ENCODE measurements at places on chromosomes 16 and 17.

GRCh38 chr16:17377360-17378324, 93.1 kb downstream of the XYLT1 start:
- DNase-seq = peak; percentile 57

- DNase-seq = no peak
Observed at GRCh38 chr17:21072745-21073197, 30.0 kb upstream of the USP22 start.

DNA sequence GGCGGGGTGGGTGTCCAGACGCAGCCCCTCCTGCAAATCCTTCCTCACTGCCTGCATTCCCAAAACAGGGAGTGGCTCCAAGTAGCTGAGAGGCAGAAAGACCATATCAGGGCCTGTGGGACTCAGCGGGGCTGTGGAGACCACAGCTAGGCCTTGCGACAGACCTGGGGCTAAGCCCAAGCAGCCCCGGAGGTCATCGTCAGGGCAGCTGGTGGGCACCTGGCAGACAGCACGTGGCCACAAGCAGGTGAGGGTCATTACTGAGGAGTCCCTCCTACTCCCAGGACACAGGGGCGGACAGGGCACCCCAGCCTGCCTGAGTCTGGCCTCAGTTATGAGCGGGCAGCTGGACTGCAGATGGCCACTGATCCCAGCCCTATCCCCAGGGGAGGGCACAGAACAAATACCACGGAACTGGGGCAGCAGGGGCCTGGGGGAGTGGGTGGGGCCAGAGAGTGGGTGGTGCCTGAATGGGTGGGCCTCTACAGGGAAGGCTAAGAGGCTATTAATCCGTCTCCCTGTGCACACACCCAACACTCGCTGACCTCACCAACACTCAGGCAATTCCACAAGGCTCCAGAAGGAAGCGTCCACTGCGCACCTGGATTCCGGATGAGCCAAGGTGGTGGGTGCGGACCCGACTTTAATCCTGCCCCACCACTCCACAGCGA, 8.5 kb downstream of the HS3ST6 start:
- no peak for DNase-seq

DNA sequence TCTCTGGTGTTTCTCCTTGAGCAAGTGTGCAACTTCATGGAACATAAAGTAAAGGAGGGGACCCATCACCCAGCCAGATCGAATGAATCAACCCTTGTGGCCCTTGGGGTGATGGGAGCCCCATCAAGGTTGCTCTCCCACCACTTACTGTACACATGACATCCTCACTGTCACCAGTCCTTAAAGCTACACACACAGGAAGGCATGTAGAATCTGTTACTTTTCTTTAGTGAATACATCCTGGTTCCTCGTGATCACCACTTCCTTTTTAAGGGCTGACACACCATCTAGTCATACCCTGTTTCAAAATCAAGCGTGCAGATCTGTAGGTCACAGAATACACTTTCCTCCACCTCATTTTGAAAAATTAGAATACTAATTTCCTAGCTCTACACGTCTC, 22.6 kb upstream of the MPHOSPH6 start:
- peak; percentile 77 for DNase-seq

DNA sequence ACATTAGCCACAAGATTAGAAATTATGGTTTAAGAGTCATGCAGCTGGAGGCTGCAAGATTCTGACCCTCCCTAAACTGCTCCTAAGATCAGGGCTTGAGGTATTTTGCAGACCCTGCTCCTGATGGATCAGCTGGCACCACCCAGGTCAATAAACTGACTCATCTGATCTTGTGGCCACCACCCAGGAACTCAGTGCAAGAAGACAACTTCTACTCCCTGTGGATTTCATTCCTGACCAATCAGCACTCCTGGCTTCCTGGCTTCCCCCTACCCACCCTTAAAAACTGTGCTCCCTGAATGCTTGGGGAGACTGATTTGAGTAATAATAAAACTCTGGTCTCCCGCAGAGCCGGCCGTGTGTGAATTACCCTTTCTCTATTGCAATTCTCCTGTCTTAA, 25.0 kb upstream of the MILR1 start:
- no peak for DNase-seq

DNA sequence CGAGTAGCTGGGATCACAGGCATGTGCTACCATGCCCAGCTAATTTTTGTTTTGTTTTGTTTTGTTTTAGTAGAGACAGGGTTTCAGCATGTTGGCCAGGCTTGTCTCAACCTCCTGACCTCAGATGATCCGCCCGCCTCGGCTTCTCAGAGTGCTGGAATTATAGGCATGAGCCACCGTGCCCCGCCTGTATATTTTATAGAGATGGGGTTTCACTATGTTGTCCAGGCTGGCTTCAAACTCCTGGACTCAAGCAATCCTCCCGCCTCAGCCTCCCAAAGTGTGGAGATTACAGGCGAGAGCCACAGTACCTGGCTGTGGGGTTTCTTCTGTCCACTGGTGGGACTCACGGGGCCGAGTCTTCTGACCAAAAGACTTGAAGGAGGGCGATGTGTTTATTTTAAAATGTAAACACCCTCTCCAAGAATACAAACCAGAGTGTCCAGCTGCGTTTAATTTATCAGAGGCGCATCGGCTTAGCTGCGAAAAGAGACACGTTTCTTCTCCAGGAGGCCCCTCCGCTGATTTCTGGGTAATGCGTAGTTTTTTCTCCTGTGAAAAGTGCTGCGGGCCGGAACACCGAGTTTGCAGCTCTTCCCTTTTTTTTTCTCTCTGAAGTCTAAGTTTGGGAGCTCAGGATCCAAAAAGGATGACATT, 86.9 kb upstream of the CIBAR2 start:
- no peak for DNase-seq

- no peak for DNase-seq
Observed at GRCh38 chr16:89367538-89367915, 122.8 kb downstream of the ANKRD11 start.

DNA sequence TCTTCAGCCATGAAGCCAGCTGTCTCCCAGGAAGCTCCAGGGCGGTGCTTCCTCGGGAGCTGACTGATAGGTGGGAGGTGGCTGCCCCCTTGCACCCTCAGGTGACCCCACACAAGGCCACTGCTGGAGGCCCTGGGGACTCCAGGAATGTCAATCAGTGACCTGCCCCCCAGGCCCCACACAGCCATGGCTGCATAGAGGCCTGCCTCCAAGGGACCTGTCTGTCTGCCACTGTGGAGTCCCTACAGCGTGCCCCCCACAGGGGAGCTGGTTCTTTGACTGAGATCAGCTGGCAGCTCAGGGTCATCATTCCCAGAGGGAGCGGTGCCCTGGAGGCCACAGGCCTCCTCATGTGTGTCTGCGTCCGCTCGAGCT, 14.1 kb downstream of the STH start:
- DNase-seq = no peak

GRCh38 chr16:83954577-83955016, 1.6 kb downstream of the OSGIN1 start:
- DNase-seq = peak; percentile 25

DNA sequence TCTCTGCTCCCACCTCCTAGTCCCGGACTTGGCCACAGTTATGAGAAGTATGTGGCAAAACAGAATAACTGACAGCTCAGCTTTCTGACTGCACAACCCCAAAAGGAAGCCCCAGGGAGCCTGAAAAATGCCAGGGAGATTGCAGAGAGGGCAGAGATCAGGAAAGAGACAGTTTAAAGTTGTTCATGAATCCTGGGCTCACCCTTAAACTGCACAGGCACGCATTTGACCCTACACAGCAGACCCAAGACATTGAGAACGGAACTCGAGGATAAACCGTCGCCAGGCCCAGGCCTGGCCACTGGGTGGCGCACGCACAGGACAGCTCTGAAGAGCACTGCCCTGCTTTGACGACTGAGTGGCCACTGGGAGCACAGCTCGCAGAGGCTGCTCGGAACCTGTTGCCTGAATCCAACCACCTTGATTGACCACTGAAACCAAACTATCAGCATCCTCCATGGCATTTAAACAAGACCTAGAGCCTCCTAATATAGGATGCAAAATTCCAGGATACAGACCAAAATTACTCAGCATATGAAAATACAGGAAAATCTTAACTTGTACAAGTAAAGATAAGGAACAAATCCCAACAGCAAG, 114.0 kb downstream of the C16orf95 start:
- DNase-seq = peak; percentile 21

GRCh38 chr16:1182950-1183907, 30.3 kb downstream of the CACNA1H start:
- no peak for DNase-seq

DNA sequence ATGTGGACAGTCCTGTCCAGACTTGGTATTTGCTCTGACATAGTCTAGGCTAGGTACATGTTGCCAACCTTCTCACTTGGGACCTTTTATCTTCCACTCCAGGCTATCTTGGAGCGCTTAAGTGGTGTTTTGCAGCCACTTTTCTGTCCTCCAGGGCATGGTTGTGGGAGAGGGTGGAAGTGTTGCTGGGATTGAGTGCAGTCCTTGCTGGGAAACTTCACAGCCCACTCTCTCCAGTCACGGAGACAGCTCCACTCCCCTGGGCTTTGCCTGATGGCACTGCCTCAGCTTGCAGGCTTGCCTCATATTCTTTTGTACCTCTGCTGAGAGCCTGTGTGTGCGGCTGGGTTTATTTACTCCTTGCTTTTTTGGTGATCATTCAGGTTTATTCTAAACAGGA, 17.4 kb downstream of the RPA1 start:
- no peak for DNase-seq

- DNase-seq = no peak
Observed at GRCh38 chr16:84434800-84435199, 66.5 kb downstream of the ATP2C2 start.

- no peak for DNase-seq
Observed at GRCh38 chr16:2468233-2468724, 2.8 kb upstream of the NTN3 start.

- DNase-seq = no peak
Observed at GRCh38 chr17:44875761-44876160, 23.5 kb downstream of the EFTUD2 start.

GRCh38 chr17:80594431-80595269, 50.0 kb downstream of the RPTOR start:
- no peak for DNase-seq

- DNase-seq = peak; percentile 51
Observed at GRCh38 chr17:37488607-37489196, 989 bp upstream of the DUSP14 start.

GRCh38 chr17:57114085-57114673, 29.1 kb downstream of the AKAP1 start:
- DNase-seq = no peak

- DNase-seq = no peak
Observed at GRCh38 chr17:30208214-30208613, 27.3 kb downstream of the SLC6A4 start.

GRCh38 chr17:27701963-27702362, 71.0 kb downstream of the LGALS9 start:
- no peak for DNase-seq

GRCh38 chr17:44736551-44737240, 22.1 kb upstream of the ADAM11 start:
- no peak for DNase-seq
